AG08395 (cell line): ENCODE measurements at places on chromosomes 3 and 15.
A peak's percentile ranks its signal among the peaks of the same experiment; 100 is the strongest.

DNA sequence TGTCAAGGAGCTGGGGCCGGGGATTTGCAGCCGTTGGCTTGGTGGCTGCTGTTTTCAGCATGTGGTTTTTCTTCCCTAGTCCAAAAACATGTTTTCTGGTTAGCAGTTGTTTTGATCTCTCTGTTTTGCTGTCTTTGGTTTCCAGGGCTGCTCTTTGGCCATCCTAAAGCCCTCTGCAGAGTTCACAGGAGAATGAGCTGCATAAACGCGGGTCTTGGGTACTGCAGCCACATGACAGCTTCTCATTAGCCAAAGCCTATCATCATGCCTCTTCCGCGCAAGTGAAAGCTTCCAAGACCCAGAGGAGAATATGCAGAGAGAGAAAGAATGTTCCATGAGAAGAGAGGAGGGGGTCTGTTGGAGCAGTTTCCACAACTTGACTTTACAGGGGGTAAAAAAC lies 138.5 kb downstream of the NTRK3 start:
- no peak for DNase-seq

DNA sequence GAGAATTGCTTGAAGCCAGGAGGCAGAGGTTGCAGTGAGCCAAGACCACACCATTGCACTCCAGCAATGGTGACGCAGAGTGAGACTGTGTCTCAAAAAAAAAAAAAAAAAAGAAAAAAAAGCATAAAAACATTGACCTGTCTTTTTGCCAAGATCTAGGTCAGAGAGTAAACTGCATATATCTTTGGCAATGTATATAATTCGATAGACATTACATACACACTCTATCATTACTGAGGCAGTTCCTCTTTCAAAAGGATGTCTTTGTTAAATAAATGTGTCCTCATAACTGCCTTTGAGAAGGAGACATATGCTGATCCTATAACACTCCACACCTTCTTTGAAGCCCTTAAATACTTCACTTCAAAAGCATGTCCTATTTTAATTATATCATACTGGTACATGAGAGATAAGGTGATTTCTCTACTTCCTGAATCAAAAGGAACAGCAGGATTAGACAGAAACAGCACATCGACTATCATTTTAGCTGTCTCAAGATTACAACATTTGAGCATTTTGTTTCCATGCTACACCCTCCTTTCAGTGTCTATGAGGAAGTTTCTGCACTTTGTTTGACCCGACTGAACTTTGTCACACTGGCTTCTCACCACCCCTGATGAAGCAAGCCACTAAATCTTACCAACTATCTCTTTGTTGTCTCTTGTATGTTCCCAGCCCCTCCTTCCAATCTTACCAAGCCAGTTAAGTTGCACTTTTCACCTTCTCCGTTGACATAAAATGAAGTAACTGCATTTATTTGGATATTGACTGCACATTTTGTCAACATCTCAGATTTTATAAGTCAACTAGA lies 335.8 kb downstream of the MECOM start:
- no peak for DNase-seq

DNA sequence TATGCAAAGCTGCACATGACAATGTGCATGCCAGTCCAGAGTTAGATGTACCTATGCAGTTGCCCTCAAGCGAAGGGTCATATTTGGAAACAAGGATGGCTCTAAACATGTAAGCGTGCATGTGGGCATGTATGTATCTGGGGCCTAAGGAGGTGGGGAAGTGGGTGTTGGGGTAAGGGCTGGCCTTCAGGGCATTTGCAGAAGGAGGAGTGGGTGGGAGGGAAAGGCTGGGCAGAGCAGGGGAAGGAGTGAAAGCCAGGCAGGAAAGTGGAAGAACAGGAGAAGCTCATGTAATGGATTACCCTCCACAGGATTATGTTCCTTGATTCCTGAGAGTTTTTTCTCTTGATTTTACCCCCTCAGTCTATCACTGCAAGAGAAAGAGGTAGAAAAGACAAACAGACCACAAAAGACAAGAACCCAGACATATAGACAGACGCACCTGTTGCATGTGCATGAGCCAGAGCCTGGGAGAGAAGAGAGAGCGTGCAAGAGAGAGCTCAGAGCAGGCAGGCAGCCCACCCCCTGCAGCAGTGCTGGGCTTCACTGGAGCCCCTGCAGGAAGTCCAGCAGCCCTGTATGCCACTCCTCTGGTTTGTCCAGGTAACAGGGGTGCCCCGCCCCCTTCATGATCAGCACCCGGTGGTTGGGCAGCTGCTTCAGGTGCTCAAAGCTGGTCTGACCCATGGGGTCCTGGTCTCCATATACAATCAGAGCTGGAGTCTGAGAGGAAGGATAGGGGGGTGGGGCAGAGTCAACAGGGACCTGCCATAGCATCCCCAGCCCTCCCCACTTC lies 1.8 kb upstream of the PCBP4 start:
- no peak for DNase-seq

DNA sequence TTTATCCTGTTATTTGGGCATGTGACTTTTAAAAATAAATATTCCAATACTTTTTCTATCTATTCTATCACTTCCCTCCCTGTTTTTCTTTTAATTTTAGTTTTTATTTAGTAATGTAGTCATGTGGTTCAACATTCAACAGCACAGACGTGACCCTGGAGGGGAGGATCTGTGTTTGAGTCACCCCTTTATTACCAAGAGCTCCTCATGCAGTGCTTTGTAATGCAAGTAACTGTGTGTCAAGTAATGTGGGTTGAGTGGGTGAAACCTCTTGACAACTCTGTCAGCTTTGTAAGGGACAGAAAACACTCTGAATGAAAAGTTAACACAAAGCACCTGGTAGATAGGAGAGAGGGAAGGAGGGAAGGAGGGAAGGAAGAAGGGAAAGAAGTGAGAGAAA lies 89.7 kb upstream of the FGF12 start:
- DNase-seq = peak; percentile 38

GRCh38 chr3:58116161-58116955 lies 94.4 kb downstream of the DNASE1L3 start:
- DNase-seq = no peak

- no peak for DNase-seq
Measured at GRCh38 chr3:64599651-64600050, 88.1 kb downstream of the ADAMTS9 start.

DNA sequence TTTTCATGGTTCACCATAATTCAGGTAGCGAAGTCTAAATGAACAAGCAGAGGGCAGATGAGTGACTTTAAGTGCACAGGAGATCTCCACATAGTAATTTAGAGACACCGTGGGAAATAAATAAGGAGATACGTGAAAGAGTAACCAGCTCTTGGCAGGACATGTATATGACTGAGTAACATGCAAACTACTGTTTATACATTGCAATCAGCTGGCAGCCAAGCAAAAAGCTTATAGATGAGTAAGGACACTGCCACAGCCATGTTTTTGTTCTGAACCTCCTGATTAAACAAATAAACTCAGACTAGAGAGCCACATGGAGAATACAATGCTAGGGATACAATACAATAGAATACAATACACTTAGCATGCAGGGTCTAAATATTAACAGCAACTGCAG lies 252.4 kb downstream of the FHIT start:
- DNase-seq = no peak

- DNase-seq = peak; percentile 56
Measured at GRCh38 chr3:99499235-99500158, 138.9 kb upstream of the COL8A1 start.

GRCh38 chr3:196792771-196793170 lies 53.1 kb downstream of the PAK2 start:
- no peak for DNase-seq

DNA sequence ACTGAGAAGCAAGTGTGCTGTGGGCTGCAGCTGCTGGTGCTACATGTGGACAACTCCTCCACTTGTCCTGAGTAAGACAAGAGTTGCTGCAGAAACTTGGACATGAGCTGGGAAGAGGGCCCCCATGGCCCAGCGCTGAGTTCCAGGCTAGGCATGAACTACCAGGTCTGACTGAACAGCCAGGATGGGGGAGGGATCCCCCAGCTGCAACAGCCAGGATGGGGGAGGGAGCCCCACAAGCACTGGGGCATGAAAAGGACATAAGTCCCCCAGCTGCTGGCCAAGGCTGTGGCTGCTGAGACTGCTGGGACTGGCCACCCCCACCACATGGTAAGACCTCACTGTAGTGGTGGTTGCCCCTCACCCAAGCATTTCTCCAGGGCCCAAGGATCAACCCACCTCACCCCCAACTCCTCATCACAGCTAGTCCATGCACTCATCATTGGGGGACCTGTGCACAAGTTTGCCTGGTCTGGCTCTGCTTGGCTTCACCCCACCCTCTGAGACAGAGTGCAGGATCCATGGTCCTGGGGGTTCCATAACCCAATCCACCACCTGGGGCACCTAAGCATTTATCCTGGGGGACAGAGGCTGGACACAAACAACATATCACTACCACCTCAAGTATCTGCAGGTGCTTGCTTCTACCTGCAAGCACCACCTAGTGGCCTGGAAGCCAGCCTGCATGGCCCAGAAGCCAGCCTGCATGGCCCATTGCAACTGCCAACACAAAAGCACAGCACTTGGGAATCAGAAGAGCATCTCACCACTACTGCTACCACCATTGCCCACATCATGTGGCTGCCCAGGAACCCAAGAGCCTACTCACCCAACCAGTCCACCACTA lies 84.5 kb upstream of the STT3B start:
- no peak for DNase-seq

GRCh38 chr3:101229681-101230080 lies 90.7 kb downstream of the IMPG2 start:
- peak; percentile 7 for DNase-seq

DNA sequence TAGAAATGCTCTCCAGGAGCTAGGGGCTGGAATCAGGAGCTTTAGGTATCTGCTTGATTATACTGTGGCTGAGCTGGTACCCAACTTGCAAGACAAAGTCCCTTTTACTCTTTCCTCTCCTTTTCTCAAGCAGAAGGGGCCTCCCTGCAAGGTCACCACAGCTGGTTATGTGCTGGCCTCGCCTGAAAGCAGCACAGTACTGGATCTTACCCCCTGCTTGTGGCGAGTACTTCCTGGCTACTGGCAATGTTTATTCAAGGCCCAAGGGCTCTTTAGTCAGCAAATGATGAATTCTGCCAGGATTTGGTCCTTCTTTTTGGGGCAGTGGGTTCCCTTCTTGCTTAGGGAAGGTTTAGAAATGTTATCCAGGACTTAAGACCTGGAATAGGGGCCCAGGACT lies 234.6 kb downstream of the RAP2B start:
- DNase-seq = no peak

- DNase-seq = no peak
Measured at GRCh38 chr3:30307372-30307950, 298.9 kb upstream of the TGFBR2 start.

- DNase-seq = no peak
Measured at GRCh38 chr3:143036557-143036956, 35.2 kb downstream of the U2SURP start.

DNA sequence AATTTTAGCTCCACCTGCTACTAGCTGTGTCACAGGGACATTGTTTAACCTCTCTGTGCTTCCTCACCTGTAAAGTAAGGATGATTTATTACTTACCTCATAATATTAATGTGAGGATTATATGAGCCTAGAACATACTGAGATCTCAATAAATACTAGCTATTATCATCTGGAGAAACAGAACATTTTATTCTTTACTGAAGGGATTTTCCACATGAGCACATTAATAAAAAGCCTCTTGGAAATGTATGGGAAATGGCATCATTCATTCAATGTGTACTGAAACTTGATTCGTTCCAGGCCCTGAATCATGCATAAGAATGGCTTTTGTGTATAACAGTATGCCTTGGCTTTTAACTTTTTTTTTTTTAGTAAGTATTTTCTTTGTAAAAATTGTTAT lies 11.0 kb upstream of the CEMIP start:
- DNase-seq = no peak
